MG63 (cell line): ENCODE measurements at places on chromosomes 4 and X.

- no peak for DNase-seq
These were observed 22.7 kb upstream of the OGT start for GRCh38 chrX:71510161-71510560.

GRCh38 chrX:42219231-42219630 is 295.9 kb upstream of the CASK start:
- DNase-seq, result no peak

DNA sequence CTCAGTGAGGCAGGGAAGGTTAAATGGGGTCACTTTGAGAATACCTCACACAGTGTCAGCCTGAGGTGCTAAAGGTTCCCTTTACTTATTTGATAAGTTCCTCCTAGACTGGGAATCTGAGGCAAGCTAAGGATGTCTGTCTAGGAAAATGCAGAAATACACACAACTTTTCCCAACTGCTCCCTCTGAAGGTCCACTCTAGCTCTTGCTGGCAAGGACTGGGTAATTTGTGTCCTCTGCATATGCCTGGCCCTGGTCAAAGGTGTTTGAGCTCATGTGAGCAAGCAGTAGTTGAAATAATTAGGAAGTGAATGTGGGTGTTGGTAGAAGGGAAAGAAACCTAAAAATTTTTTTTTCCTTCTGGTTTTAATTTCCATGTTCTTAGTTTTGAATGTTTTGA is 21.3 kb downstream of the TXLNG start:
- DNase-seq, result no peak

GRCh38 chr4:46839128-46839527 is 69.9 kb downstream of the COX7B2 start:
- no peak for DNase-seq

DNA sequence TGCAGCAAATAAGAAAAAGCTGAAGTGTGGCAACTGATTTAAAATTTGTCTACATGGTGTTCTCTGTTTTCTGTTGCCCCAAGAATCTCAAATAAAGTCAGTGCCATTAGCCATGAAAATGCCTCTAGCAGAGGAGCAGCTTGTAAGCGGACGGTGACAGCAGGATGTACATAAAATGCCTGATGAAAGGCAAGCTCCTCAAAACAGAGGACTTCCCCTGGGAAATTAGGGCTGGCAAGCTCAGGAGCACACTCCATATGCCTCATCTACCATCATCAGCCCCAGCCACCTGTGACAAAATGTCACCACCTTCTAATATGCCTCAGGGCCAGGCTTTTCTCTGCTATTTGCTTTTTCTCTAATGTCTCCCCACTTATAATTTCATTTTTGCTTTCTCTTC is 54.5 kb downstream of the ASB9 start:
- DNase-seq, result no peak

DNA sequence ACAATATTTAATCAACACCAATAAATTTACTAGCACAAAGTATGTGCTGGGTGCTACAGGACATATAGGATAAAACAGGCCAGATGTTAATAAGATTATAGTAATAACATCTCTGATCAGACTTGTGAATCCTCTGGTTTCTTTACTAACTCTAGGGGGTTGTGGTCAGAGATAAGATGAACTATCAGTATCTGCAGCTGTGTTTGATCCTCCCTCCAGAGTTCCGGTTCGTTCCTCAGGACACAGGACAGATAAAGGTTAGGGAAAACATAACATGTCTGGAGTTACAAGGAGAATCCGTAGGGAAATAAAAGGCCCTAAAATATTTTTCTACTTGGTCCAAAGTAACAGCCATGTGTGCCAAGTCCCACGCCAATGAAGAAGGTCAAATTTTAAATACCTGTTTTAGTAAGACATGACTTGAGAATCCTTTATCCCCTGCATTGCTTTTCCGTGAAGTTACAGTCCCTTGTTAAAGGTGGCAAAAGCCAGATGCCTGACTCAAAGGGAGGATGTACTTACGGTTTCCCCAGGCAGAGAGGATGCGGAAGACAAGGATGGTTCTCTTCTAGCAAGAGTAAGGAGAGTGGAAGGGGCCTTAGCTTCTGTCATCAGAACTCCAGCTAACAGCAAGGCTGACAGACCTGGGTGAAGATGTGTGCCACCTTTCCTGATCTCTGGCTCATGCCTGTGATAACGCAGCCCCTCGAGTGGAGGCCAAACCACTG is 44.4 kb downstream of the KIAA0232 start:
- DNase-seq, result no peak

DNA sequence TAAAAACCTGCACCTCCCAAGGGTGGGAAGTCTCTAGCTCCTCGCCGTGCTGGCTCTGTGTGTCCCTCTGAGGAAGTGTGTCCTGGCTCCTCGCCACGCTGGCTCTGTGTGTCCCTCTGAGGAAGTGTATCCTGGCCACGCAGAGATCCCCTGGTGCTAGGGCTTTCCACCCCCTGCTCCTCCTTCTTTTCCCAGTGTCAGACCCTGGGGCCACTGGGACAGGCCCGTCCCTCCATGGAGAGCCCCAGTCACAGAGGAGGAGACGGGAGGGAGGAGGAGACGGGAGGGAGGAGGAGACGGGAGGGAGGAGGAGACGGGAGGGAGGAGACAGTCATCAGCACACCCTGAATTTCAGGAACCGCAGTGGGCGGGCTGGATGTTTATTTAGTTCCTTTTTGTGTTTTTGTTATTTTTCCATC is 53.8 kb upstream of the HGFAC start:
- peak; percentile 58 for DNase-seq

GRCh38 chrX:48956728-48957414 is 536 bp downstream of the OTUD5 start:
- DNase-seq, result peak; percentile 23

DNA sequence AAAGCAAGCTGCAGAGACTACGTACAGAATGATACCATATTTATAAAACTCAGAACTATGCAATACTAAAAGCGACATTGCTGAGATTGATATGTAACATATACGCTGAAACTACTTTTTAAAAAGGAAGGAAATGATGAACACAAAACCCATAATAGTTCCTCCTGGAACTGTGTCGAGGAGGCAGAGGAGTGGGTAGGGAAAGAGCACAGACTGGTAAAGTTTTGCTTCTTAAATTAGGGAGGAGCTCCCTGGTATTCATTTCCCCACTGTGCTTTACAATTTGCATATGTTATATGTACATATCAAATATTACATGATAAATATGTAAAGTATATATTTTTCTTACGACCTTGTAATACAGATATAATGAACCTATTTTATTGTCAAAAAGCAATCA is 13.9 kb downstream of the UFSP2 start:
- DNase-seq, result no peak

DNA sequence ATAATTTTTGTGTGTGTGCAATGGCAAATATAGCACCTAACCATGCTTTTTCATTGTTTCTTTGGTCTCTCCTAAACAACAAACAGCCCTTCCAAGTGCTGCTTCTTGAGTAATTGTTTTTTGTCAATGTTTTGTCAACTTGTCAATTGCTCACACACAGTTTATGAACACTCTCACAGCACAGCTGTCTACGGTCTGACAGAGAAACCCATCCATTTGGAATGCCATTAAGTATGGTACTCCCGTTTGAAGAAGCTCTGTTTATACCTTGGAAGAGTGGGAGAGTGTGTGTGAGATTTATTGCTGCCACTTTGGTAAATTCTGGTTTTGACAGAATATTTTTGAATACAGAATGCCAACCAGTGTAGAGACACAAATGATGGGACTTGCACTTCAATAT is 254.6 kb downstream of the LDB2 start:
- no peak for DNase-seq

GRCh38 chr4:44736900-44737299 is 10.5 kb upstream of the GNPDA2 start:
- DNase-seq, result no peak

DNA sequence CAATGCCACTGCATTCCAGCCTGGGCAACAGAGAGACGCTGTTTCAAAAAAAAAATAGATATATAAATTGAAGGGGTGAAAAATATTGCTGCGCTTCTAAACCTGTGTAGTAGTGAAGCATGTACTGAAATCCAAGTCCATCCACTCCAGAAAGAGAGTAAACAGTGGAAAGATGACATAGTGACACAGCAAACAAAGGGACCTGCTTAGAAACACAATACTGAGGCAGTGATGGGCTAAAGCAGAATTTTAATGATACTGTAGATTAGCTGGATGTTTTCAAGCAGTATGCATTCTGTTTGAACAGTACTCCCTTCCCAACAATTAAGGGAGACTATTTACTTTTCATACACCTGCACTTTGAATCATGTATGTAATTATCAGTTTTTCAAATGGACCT is 42.5 kb downstream of the TFDP3 start:
- DNase-seq, result no peak

GRCh38 chr4:163804001-163804400 is 309.5 kb downstream of the TMA16 start:
- DNase-seq, result no peak

DNA sequence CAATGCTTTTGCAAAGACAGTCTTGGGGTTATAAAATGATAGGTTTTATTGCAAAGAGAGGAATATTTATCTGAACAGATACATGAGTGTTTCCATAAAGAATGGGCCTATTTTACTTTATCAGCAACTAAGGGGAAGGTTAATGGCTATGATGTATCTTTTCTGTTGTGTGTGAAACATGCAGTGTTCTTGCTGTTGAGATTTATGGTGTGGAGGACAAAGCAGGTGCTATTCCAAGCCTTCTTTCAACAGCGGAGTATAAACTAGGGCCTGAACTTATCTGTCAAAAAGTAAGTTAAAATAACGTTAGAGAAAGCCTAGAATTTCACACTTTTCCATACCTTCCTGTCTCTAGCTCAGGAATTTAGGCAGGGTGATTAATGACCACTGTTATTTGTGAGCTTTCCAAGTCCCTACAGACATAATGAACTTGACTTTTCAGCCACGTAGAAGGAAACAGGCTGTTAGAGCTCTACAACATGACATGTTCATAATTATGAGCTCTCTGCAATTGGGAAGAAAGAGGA is 411.4 kb downstream of the IL1RAPL1 start:
- DNase-seq, result no peak

GRCh38 chr4:41334182-41334581 is 77.5 kb downstream of the UCHL1 start:
- DNase-seq, result no peak

- DNase-seq, result no peak
These were observed 554.8 kb upstream of the TENM3 start for GRCh38 chr4:181688432-181688831.

- peak; percentile 86 for DNase-seq
These were observed 130.7 kb upstream of the TMEM164 start for GRCh38 chrX:109872021-109872732.

GRCh38 chrX:39556056-39556455 is 541.7 kb downstream of the BCOR start:
- no peak for DNase-seq

DNA sequence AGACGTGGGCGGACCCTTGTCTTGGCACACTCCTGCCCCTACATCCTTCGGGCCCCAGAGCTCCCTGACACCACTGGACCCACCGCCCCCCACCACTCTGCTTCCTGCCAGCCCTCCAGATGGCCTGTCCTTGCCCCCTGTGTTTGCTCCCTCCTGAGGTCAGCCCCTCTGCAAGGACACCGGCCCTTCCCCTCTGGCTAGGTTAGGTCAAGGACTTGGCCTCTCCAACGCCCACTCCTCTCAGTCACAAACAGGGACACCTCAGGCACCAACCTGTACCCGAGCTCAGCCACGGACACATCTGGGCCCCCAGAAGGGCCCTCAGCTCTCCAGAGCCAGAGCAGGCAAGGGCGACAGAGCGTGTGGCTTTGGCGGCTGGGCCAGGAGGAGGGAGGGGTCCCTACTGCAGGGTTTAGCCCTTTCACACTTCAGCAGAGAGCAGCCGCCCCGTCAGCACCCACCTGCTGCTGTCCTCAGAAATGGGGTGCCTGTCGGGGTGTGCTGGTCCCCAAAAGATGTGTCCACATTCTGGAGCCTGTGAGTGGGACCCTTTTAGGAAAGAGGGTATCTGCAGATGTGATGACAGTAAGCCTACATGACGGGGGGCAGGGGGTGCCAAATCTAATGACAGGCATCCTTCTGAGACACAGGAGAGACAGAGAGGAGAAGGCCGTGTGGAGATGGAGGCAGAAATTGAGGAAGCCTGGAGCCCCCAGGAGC is 23.5 kb upstream of the DUSP9 start:
- DNase-seq, result no peak

GRCh38 chr4:41819621-41820020 is 71.1 kb upstream of the PHOX2B start:
- no peak for DNase-seq

GRCh38 chr4:156654410-156654809 is 317.2 kb downstream of the PDGFC start:
- no peak for DNase-seq

DNA sequence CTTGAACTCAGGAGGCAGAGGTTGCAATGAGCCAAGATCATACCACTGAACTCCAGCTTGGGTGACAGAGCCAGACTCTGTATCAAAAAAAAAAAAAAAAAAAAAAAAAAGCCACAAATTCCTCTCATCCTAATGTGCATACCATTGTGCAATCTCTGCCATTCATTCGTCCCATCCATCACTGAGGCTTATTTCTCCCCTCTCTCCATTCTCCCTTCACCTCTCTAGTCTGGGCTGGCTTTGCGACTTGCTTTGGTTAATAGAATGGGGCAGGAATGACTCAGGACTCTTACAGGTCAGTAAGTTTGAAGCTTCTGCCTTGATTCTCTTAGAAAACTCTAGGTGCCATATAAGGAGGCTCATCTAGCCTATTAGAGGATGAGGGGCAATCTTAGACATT is 60.3 kb upstream of the DDX3X start:
- DNase-seq, result no peak

DNA sequence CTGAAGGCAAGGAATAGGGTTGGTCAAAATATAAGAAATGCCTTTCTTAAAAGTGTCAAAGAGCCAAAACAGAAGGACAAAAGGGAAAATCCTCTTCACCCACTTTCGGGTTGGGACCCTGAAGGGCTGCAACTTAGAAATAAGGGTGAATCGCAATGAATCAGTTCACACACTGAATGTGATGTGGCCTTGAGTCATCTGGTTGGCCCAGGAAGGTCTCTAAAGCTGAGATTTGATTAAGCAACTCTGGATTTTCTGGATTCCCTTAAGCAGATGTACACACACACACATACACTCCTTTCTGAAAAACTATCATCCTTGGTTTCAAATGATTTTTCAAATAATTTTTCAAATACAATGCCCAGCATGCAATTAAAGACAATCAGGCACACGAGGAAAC is 13.1 kb downstream of the TAB3 start:
- DNase-seq, result peak; percentile 47

DNA sequence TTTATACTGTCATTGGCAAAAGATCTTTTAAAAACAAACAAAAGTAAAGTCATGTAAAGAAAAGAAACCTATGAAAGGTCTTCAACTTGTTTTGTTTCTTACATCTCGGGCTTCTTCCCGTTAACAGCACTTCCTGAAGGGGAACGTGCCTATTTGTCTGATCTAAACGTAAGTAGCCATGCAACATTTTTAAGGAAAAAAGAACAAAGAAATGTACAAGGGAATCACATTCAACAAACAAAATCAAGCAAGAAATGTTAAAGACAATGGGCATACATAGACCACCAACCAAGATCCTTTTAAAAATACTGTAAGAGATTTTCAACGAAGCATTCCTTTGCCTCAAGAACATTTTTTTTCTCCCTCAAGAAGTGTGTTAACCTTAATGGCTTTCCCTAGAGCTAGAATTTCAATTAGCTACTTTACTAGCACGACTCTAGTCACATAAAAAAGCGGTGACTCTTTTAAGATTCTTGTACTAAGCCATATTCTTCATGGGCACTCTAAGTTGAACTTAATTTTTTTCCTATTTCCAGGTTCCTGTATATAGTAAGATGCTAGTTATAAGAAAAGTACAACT is 112.0 kb upstream of the TTC29 start:
- no peak for DNase-seq
